HuH-7.5 (cell line): ENCODE measurements at places on chromosomes 1 and 21.

DNA sequence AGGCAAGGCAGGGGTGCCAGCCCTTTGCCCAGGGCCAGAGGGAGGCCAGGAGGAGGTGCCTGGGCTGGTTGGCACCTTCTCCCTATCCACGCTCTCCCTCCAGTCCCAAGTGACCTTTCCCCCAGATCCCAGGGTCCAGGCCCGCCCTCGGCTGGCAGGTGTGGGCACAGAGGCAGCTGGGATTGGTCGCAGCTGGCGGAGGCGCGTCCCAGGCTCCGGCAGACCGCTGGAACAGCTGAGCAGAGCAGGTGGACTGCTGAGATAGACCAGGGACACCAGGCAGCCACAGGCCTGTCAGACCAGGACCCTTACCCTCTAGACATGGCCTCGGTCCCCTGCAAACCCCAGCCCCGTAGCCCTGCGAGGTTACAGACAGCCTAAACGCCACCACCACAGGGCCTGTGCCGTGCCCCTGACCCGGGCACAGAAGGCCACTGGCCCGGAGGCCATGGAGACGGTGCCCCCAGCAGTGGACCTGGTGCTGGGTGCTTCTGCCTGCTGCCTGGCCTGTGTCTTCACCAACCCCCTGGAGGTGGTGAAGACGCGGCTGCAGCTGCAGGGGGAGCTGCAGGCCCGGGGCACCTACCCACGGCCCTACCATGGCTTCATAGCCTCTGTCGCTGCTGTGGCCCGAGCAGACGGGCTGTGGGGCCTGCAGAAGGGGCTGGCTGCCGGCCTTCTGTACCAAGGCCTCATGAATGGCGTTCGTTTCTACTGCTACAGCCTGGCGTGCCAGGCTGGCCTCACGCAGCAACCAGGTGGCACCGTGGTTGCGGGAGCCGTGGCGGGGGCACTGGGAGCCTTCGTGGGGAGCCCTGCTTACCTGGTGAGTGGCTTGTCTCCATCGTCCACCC, at the start of gene SLC25A34:
Gene SLC25A34 (plus strand): TSS at position 221 of the 854 bp plus-strand sequence. CDS start 228 bp downstream, at position 449.
- no peak for DNase-seq

GRCh38 chr1:14646973-14647372, 48.5 kb downstream of the KAZN start:
- no peak for DNase-seq

GRCh38 chr1:24978383-24979032, 48.4 kb upstream of the RUNX3 start:
- no peak for DNase-seq

GRCh38 chr21:29149808-29150425, 19.5 kb downstream of the MAP3K7CL start:
- no peak for DNase-seq

DNA sequence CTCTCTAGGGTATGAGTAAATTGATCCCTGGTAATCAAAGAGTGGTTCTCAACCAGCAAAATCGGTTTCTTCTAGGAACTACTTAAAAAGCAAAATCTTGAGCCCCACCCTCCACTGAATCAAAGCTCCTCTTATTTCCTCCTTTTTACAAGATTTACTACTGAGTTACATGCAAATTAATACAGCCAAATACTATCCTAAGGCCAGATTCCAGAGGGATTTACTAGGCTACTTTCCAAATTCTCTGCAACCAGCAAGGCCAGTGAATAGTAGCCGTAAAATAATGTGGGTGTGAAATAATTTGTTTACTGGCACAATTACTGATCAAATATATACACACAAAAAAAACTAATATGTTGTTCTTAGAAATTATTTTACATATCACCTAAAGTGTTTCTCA, 1583.8 kb downstream of the NCAM2 start:
- DNase-seq: no peak

DNA sequence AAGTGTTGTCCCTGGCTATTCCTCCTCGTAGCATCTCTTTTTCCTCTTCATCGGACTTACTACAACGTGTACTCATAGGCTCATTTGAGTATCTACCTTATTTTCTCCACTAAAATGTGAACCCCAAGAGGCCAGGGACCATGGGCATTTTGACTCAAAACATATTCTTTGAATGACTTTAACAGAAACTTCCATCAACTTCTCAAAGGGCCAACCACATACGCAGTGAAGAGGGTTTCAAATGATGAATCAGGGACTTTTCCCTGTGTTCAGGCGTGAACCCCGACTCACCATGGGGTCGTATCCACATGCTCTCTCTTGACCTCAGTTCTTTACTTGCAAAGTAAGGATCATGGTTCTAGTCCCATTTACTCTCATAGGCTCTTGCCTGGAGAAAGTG, 20.2 kb upstream of the GPR137B start:
- no peak for DNase-seq

- DNase-seq: no peak
Measured at GRCh38 chr21:23574932-23575331, 2032.3 kb downstream of the MRPL39 start.

GRCh38 chr1:221648201-221648600, 93.7 kb downstream of the DUSP10 start:
- no peak for DNase-seq

DNA sequence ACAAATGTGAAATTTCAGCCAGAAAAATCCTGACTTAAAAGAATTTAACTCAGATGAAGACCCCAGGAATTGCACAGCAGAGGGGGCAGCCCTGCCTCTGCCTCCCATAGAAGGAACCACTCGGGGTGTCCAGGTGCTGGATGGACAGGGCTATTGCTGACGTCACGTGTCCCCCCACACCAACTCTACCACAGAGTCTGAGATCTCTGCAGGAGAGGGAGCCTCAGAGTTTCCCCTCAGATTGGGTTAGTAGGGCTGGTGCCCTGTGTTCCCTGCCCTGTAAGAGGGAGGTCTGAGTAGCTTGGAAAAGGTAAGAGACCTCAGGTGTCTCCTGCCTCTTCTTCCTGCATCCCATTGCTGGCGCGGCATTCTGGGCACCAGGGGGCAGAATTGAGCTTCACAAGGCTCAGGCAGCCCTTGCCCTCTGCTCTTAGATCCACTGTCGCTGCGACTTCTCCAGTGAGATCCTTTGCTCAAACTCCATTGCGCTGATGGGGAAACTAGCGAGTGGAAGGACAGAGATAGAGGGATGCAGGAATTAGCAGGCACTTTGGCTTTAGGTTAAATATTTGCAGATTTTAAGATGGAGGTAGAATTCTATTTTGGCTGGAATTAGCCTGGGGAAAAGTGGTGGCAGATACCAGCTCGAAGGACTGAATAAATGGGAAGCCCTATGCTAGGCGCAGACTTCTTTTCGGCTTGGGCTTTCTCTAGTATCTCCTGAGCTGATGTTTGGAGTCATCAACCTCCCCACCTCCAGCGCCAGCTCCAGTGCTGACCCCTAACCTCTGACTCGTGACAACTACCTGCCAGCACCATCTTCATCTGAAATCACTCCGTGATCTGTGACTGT, 42.8 kb upstream of the DMBX1 start:
- DNase-seq: peak; percentile 87

DNA sequence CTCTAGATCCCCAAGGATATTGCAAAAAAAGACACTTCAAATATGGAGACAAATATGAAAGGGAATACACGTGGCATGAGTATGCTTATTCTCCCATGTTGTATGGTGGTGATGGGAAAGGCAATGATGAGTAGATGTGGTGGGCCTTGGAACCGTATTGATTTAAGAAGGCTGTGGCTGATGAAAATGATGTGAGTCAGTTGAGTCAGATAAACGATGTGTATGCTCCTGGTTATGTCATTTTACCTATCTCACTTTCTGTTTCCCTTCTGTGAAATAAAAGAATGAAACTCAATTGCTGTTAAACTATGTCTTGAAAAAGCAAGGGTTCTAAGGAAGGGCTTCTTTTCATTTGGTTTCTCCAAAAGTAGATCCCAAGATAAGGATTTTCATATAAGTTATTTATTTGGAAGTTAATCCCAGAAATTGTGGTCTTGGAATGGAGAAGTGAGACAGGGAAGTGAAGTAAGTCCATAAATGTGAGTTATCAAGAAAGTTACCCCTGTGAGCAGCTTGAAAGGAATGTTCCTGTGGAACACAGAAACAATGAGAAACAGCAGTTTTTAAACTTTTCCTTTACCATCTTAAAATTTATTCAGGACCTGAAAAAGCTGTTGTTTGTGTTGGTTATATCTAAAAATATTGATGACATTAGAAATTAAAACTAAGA, 292.0 kb downstream of the DUSP10 start:
- DNase-seq: no peak

DNA sequence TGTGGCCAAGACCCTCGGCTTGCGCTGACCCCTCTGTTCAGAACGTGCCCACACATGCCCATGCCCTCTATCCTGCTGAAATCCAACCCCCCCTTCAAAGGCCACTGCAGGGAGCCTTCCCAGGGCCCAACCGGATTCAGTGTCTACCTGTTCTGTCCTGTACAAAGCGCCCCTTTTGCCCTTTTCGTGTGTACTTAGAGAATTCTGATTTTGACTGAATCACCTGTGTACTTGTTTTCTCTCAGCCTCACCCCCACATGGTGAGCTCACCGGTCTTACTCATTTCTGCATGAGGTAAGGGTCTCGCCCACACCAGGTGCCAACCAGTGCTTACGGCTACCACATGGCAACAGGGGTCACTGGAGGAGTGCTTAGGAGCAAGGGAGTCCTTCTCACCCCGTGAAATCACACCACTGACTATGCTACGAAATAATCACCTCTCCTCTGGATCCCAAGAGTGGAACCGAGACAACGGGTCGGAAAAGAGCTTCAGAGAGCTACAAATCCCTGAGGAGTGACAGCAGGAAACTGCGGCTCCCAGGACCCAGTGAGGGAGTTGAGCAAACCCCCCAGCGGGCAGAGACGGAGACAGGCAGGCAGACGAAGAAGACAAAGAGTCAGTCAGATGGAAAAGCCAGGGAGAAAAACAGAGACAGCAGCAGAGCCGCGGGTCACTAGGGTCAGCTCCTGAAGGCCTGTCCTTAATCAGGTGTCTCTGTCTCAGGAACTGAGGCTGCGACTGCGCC, 2.1 kb upstream of the S100A2 start:
- DNase-seq: no peak

DNA sequence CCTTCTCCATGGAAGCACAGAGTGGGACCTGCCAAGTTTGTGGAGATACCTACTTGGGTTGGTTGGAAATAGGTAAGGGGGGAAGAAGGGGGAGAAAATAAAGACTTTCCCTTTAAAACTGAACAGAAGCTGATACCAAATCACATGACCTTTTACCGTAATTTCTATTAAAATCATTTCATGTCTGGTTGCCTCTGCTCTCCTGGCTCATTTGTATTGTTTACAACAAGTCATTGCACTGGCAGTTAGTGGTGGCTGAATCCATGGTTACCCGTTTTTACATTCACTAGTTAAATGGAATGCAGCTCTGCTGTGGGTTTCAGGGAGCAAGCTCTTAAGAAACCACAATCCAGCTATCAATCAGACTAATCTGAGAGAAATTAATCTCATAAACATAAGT, 353.7 kb upstream of the ESRRG start:
- DNase-seq: no peak

- no peak for DNase-seq
Measured at GRCh38 chr21:45130324-45130774, 56.0 kb downstream of the ADARB1 start.

GRCh38 chr1:52852854-52853253, 10.3 kb downstream of the ZYG11A start:
- no peak for DNase-seq

GRCh38 chr1:17052038-17052437, 1.8 kb downstream of the SDHB start:
- no peak for DNase-seq

DNA sequence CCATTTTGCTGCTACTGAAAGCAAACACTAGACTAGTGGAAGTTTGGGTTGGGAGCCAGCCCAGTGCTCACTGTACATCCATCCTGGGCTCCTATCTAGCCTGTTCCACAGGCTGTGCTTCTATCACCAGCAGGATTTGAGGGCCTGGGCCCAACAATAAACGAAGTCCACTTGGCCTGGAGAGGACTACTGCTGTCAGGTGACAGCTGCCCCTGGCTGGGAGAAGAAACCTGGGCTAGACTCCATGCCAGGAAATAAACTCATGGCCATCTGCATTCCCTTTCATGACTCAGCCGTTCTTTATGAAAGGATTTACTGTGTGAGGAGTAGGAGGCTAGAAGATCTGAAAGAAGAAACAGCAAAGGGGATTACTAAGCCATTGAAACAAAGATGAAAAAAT, 35.5 kb downstream of the COLGALT2 start:
- no peak for DNase-seq

DNA sequence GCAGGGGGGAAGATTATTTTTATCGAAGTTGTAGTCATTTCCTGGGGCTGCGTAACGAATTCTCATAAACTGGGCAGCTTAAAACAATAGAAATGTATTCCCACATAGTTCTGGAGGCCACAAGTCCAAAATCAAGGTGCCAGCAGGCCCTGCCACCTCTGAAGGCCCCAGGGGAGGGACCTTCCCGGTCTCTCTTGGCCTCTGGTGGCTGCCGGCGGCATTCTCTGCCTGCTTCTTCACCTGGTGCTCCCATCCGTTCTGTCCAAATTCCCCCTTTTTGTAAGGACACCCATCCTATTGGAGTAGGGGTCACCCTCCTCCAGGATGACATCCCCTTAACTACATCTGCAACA, 92.8 kb downstream of the PDE9A start:
- no peak for DNase-seq

- DNase-seq: no peak
Measured at GRCh38 chr1:43947874-43948437, 1.2 kb downstream of the IPO13 start.

DNA sequence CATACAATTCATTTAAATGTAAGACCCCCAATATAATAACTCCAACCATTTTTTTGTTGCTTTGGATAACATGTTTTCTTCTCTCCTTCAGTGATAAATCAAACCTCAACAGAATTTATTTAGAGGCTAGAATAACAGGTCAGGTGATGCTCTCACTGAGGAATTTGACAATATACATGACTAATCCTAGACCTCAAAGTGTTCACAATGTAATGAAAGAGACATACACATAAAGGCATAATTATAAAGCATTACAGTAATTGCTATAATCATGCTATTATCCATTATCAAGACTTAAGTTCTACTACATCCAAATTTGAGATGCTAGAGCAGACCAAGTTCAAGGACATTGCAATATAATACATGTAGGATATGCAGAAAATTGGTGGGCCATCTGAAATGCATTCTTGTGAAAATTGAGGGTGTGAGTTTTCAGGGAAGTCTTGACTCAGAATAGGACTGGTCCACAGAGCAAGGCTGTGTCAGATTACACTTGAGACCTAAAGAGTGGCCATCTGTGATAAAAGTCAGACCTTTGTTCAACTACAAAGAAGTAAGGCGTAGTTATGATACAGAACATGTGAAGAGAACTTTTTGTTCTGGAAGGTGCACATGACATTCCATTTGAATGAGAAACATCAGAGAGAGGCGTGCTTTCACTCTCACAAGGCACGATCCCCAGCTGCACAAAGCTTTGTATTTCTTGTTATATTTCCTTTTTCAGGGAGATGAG, 45.5 kb downstream of the UTP25 start:
- DNase-seq: no peak

GRCh38 chr21:45950740-45951515, 30.6 kb upstream of the COL6A1 start:
- DNase-seq: no peak

- DNase-seq: no peak
Measured at GRCh38 chr1:229671310-229671709, 45.3 kb downstream of the URB2 start.

- DNase-seq: no peak
Measured at GRCh38 chr21:15333951-15334350, 269.2 kb upstream of the NRIP1 start.
